ENCODE measurements at places on chromosomes 4 and X.

GRCh38 chr4:7313347-7313811, 121.0 kb downstream of the SORCS2 start:
- DNase-seq: no peak

GRCh38 chr4:182878633-182879495, 38.3 kb downstream of the DCTD start:
- DNase-seq: no peak

- no peak for DNase-seq
Observed at GRCh38 chrX:16635040-16635439, 14.9 kb upstream of the S100G start.

GRCh38 chr4:102580463-102580842, 79.3 kb downstream of the NFKB1 start:
- no peak for DNase-seq

DNA sequence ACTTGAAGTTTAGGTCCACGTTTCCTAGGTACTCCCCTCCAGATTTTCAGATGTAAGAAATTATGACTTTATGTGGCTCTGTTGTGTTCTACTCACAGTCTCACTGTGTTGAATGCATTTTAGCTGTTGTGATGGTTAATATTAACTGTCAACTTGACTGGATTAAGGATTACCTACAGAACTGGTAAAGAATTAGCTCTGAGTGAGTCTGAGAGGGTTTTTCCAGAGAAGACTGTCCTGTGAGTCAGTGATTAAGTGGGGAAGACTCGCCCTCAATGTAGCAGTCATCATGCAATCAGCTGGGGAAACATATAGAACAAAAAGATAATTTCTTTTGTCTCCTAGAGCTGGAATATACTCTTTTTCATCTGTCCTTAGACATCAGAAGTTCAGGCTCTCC, 493.4 kb downstream of the ACTRT1 start:
- no peak for DNase-seq

DNA sequence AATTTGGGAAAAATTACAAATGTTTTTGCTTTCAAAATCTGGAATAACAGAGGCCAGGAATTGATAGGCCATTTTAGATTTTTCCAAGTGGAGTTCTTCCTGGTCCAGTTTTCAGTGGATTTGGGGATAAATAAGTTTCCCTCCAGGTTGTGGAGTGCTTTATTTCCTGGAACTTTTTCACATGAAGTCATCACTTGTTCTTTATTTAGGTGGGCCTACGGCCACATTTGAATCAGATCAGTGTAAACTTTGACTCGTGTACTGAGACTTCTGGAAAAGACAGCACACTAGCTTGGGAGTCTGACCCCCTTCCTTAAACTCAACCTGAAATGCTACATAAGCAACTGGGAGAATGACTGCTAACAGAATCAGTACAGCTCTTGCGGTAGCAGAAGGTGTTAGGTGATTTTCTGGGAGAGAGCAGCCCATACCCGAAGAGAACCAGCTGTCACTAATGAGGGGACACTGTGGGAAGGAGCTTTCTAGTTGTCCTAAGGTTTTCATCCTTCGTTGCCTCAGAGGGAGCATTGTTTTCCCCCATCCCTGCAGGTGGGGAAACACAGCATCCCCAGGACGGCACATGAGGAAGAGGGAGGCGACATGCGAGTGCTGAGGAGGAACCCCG, 235.2 kb upstream of the FAT1 start:
- DNase-seq: no peak

DNA sequence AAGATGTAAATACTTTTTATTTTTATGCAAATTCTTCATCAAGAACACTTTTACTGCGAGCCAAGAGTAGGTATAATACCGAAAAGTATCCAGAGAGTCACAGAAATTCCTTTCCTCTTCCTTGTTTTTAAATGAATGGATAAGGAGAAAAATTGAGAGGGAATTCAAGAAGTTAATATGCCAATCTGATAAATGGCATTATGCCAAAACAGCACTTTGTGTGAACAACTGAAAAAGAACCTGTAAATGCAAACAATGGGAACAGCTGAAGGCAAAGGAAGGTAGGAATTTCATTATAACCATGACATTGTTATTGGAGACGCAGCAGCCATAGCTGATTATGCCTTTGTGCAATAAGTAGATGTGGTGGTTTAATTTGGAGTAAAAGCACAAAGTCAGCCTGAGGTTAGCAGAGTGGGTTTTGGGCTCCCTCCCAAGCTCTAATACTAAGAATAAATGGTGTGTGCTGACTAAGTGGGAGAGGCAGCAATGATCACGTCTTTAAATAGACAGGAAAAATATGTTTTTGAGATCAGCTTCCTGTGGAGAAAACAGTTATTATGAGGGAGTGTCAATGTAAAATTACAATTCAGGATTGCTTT, 209.8 kb upstream of the NDST4 start:
- DNase-seq: no peak

DNA sequence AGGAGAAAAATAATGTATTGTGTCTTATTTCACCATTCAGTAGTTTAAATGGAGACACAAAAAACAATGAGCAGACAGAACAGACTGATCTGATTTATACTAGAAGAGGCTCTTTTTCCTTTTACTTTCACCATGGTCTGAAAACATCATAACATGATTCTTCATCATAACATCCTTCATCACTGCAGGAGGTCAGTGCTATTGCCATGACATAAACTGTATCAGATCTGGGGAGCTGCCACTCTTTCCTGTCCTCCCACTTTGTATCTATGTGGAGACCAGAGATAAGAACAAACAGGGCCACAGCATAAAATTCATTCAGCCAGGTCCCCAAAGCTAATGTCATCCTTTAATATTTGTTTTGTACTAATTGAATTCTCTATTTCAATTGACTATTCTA, 25.2 kb downstream of the SOD3 start:
- DNase-seq: no peak

- DNase-seq: no peak
Observed at GRCh38 chr4:118751629-118752323, 66.6 kb downstream of the METTL14 start.

Data from GF-D8 (cell line).